ENCODE measurements at places on chromosomes 2 and 18.
A peak's percentile ranks its signal among the peaks of the same experiment; 100 is the strongest.

GRCh38 chr2:96969321-96969720 is 17.1 kb downstream of the FAM178B start:
- DNase-seq, result no peak

- no peak for DNase-seq
Observed at GRCh38 chr18:39635192-39635591, 2069.6 kb upstream of the CELF4 start.

GRCh38 chr2:3223080-3223923 is 154.3 kb downstream of the EIPR1 start:
- DNase-seq, result no peak

DNA sequence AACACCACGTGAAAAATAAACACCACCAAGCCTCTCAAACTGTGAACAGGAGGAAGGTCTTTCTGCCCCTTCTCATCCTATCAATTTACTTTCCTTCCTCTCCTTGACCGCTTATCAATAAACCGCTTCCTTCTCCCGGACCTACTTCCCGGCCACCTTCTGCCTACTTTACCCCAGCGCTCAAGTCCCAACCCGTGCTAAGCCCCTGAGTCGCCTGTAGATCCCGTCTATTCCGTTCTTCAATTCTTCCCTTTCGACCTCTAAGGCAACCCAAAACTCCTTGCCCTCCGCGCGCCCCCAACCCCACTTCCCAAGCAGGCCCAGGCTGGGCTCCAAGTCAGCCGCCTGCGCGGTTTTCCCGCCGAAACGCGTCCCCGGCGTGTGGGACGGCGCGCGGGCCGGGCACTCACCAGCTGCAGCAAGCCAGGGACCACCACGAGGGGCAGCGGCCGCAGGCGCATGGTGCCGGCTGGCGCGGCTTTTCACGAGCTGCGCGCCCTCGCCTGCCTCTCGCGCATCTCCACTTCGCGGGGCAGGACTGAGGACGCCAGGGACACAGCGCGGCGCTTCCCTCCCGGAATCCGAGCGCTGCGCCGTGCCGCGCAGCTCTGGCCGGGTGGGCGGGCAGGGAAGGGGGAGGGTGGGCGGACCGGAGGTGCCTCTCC is at the start of gene NXPH2:
TSS of gene NXPH2 (minus strand) at position 610 of the 665 bp plus-strand sequence. CDS start at position 461, 149 bp downstream.
- peak; percentile 42 for DNase-seq

- no peak for DNase-seq
Observed at GRCh38 chr2:19364014-19364413, 5.6 kb upstream of the OSR1 start.

- DNase-seq, result no peak
Observed at GRCh38 chr2:153354377-153354776, 124.2 kb downstream of the RPRM start.

GRCh38 chr2:215870986-215871385 is 142.4 kb downstream of the MREG start:
- peak; percentile 58 for DNase-seq

- no peak for DNase-seq
Observed at GRCh38 chr2:72291059-72291458, 143.4 kb upstream of the CYP26B1 start.

DNA sequence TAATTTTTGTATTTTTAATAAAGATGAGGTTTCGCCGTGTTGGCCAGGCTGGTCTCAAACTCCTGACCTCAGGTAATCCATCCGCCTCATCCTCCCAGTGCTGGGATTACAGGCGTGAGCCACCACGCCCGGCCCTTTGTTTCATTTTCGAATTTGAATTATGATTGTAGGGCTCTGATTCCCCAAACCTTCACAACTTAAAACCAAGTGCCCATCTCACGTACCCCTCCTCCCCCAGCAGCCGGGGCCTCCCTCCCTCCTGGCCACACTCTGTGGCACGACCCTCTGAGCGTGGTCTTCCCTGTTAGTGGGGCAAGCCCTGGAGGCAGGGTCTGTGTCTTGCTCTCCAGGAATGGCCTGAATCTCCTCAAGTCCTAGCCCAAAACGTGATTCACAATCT is 166.5 kb downstream of the ASB1 start:
- no peak for DNase-seq

- DNase-seq, result no peak
Observed at GRCh38 chr2:82675186-82675585, 1783.9 kb downstream of the SUCLG1 start.

- no peak for DNase-seq
Observed at GRCh38 chr2:225428360-225428759, 28.9 kb downstream of the NYAP2 start.

- DNase-seq, result no peak
Observed at GRCh38 chr2:97743913-97744312, 30.5 kb downstream of the ZAP70 start.

DNA sequence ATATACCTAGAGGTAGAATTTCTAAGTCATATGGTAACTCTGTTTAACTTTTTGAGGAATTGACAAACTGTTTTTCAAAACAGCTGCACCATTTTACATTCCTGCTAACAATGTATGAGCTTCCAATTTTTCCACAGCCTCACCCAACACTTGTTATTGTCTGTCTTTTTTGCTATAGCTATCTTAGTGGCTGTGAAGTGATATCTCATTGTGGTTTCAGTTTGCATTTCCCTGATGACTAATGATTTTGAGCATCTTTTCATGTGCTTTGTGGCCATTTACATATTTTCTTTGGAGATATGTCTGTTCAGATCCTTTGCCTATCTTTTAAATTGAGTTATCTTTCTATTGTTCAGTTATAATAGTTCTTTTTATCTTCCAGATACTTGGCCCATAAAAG is 273.8 kb downstream of the AGPS start:
- DNase-seq, result no peak

DNA sequence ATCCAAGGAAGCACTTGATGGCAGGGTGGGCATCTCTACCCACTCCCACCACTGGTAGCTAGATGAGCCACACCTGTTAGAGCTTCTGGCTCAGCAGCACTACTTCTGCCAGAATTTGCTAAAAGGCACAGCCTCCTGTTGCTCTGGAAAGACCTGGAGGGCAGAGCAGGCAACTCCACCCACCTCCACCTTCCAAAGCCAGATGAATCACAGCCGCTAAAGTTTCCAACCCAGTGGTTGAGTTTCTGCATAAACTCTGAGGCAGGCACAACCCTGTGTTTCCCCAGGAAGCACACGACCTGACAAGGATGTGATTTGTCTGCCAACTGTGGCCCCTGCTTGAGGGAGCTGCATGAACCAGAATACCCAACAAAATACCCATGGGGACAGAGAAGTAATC is 111.6 kb upstream of the GCFC2 start:
- no peak for DNase-seq

GRCh38 chr18:38243291-38243690 is 677.7 kb upstream of the CELF4 start:
- no peak for DNase-seq

GRCh38 chr18:55097456-55098170 is 138.4 kb upstream of the CCDC68 start:
- no peak for DNase-seq

- peak; percentile 84 for DNase-seq
Observed at GRCh38 chr2:240143801-240144648, 3.6 kb upstream of the OTOS start.

DNA sequence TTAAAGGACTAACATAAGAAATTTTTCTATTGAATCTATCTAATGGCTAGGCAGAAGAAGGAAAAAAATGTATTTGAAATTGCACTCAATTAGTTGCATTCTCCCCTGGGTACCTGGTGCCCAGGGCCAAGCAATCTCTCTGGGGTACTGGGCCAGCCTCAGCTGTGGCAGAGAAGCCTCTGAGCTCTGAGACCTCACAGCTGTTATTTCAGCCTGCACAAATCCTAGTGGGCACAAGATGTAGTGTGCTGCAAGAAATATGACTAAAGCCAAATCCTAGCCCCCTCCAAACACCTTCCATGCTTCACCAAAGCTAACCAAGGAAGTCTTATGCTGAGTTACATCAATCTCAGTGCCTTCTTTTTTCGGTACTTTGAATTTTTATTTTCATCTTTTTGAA is 478.4 kb downstream of the STK39 start:
- DNase-seq, result no peak

- no peak for DNase-seq
Observed at GRCh38 chr18:23970161-23971096, 44.1 kb upstream of the TTC39C start.

GRCh38 chr2:32777714-32778113 is 149.9 kb downstream of the TTC27 start:
- DNase-seq, result no peak

- peak; percentile 62 for DNase-seq
Observed at GRCh38 chr2:98649135-98649991, 41.0 kb downstream of the UNC50 start.

GRCh38 chr2:79850912-79851311 is 338.1 kb downstream of the CTNNA2 start:
- DNase-seq, result no peak

DNA sequence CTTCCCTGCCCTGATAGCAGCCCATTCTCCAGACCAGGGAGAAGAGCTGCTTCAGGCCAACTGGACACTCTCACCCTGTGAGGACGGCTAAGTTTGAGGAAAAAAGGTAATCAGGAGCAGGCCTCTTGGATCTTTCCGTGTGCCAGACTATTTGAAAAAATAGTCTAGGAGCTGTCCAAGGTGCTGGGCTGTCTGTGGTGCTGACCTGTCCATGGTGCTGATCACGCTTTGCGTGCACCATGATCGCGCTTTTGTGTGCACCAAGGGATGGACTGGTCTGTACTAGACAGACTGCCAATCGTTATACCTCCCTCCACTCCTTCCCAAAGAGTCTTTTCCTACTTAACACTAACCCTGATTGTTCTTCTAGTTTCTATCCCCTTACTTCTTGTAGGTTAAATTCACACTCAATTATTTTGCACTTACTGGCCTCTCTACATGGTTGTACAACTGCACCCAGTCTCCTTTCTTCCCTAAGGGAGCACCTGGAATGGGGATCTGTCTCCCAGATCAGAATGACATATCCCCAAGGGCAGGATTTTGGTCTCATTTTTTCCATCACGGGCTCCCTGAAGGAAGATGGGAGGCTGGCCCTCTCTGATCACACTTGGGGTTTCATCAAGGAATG is 295.4 kb downstream of the CELF4 start:
- no peak for DNase-seq
